ENCODE measurements at places on chromosomes 3 and 15.

GRCh38 chr15:88284318-88284998, 27.9 kb upstream of the NTRK3 start:
- no peak for DNase-seq

GRCh38 chr3:177694316-177694715, 497.0 kb upstream of the TBL1XR1 start:
- no peak for DNase-seq

DNA sequence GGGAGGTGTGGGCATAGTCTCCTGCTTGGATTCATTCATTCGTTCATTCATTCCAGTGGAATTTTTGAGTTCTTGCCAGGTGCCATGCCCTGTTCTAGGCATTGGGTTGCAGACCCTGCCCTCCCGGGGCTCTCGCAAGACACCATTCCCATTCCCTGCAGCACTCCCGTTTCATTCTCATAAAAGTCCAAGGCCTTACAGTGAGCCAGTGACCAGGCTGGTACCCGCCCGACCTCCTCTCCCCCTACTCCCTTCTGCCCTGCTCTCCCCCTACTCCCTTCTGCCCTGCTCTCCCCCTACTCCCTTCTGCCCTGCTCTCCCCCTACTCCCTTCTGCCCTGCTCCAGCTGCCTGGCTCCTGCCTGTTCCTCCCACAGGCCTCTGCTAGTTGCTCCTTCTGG, 41.9 kb downstream of the AMOTL2 start:
- no peak for DNase-seq

DNA sequence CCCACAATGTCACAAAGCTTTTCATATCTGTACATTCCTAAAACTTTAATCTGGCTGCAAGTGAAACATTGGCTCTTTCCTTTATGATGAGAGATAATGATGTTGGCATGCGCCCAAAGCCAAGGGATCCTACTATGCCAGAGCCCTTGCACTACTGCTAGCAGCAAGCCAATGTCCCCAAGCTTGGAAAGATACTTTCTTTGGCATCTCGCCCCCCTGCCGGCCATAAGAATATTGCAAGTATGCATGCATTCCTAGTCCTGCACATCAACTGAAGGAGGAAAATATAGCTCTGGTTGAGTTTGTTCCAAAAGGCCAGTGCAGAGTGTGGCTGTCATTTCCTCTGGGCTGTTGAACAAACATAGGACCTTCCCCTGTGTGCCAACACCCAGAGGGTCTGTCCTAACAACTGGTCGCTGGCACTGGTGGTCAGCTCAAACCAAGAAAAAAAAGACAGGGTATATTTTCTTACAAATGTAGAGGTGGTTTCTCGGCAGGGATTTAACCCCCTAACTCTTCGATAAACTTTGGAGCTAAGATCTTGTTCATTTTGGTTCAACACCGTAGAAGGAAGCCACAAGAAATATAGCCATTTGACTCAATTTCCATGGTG, 120.9 kb upstream of the ZBED2 start:
- DNase-seq, result no peak

GRCh38 chr3:108818404-108818803, 4.2 kb upstream of the TRAT1 start:
- DNase-seq, result no peak

DNA sequence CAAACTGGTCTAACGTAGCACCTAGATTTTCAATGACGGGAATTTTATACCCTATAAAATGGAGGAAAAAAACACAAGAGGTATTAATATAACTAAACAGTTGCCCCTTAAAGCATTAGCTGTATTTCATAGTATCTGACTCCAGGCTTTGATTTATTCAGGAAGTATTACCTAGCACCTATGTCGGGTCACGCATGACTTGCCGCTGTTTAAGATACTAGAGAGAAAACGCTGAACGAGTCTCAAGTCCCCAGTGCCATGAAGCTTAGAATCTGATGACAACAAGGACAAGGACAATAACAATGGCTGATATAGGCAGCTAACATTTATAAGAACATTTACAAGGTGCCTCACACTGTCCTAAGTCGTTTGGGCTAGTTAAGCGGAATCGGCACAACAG, 1.9 kb downstream of the SNRPA1 start:
- DNase-seq, result no peak

DNA sequence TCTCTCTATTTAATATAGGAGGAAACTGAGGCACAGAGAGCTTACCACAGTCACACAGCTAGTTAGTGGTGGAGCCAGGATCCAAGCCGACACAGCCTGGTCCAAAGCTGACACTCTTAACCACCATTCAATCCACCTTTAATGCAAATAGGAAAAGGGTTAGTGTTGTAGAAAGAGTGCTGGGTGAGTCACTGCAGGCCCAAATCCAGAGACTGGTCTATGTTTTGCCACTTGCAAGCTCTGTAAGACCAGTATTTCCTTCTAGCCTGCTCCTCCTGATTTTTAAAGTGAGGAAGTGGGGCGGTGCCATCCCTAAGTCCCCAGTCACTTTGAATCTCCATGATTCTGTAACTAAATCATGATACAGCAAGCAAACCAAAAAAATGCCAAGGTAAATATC, 111.0 kb downstream of the MECOM start:
- no peak for DNase-seq

DNA sequence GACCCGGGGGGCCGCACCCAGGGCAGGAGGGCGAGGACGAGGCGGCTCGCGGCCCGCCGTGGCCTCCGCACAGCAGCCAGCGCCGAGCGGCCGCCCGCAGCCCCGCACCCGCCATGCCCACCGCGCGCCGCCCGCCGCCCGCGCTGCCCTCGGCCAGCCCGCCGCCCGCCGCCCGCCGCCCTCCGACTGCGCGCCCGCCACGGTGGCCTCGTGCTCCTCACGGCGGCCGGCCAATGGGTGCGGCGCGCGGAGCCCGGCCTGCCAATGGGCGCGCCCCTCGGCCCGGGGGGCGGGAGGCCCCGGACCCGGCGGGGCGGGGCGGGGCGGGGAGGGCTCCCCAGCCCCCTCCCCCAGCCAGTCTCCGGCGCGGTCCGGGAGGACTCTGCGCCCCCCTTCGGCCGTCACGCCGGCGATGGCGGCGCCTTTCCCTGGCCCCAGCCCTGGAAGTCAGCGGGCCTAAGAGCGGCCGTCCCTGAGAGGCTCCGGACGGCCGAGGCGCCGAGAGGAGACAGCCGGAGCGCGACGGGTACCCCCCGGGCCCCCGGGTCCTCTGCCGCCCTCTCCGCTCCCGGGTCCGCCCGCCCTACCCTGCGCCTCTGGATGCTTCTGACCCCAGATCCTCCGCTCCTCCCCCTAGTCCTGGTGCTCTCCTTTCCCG, at the start of gene NT5DC2:
TSS of gene NT5DC2 (minus strand) at position 235 of the 658 bp plus-strand sequence. CDS start at position 115, 120 bp downstream.
- no peak for DNase-seq

DNA sequence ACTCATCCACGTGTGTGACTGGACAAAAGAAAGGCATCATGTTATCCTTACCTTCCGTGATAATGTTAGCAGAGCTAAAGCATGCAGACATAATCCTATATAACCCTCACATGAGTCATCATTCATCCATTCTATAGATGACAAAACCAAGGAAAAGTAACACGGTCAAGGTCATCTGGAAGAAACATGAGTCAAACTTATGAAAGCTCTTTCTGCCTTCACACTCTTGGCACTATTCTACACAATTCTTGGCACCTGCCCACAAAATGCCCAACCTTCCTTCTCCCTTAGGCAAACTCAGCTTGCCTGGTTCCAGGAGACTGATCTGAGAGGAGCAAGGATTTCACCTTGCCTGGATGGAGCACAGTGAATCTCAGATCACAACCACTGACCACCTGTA, 66.9 kb downstream of the PRICKLE2 start:
- no peak for DNase-seq
